ENCODE measurements at places on chromosomes 6 and 20. TPM values are rescaled to one million over a fixed set of nuclear protein-coding genes. Genes with fewer than 3 reads are reported as not detected.

NRSN1 gene
- not detected for total RNA-seq

BPIFA1 gene
- total RNA-seq, result not detected

KHDC1 gene
- 1.5 TPM for total RNA-seq

FAM210B gene
- 17.8 TPM for total RNA-seq

SLC2A10 gene
- total RNA-seq, result 0.07 TPM

RNF144B gene
- total RNA-seq, result 4.3 TPM

SASH1 gene
- total RNA-seq, result 0.26 TPM

CDYL gene
- 30.2 TPM for total RNA-seq

LGSN gene
- 0.23 TPM for total RNA-seq

SEMG1 gene
- not detected for total RNA-seq

SIRPB1 gene
- total RNA-seq, result 0.62 TPM

All from T-cell (primary cell).